ENCODE measurements at places on chromosomes 7 and 10.
A peak's percentile ranks its signal among the peaks of the same experiment; 100 is the strongest.

- DNase-seq = no peak
These were observed 63.2 kb downstream of the NHLRC2 start for GRCh38 chr10:113917636-113918035.

GRCh38 chr10:50621968-50622705 lies 1.6 kb downstream of the SGMS1 start:
- peak; percentile 51 for DNase-seq

GRCh38 chr10:112721080-112721698 lies 228.9 kb upstream of the TCF7L2 start:
- DNase-seq = no peak

- DNase-seq = no peak
These were observed 10.8 kb upstream of the RAMP3 start for GRCh38 chr7:45146531-45147379.

- DNase-seq = no peak
These were observed 97.3 kb downstream of the CDK6 start for GRCh38 chr7:92739091-92739490.

GRCh38 chr7:89312551-89312950 lies 517.0 kb upstream of the TEX47 start:
- DNase-seq = no peak

DNA sequence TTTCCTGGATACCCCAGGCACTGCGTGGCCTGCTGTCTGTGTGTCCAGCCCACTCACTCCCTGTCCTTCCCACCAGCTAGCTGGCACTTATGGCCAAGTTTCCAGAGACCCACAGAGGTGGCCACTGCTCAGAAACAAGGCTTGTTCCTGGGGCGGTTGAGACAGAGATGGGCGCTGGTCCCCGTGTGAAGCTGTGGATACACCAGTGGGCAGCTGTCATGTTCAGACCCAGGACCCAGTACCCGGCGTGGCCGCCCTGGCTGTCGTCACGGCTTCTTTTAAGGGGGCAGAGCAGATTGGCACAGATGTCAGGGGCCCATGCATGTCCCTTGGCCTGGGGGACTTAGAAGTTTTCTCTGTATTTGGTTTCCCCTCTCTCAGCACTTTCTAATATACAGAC lies 36.3 kb downstream of the FOXL3 start:
- no peak for DNase-seq

GRCh38 chr7:29005829-29006228 lies 47.7 kb upstream of the TRIL start:
- no peak for DNase-seq

- DNase-seq = no peak
These were observed 9.4 kb downstream of the HACD1 start for GRCh38 chr10:17607603-17608332.

DNA sequence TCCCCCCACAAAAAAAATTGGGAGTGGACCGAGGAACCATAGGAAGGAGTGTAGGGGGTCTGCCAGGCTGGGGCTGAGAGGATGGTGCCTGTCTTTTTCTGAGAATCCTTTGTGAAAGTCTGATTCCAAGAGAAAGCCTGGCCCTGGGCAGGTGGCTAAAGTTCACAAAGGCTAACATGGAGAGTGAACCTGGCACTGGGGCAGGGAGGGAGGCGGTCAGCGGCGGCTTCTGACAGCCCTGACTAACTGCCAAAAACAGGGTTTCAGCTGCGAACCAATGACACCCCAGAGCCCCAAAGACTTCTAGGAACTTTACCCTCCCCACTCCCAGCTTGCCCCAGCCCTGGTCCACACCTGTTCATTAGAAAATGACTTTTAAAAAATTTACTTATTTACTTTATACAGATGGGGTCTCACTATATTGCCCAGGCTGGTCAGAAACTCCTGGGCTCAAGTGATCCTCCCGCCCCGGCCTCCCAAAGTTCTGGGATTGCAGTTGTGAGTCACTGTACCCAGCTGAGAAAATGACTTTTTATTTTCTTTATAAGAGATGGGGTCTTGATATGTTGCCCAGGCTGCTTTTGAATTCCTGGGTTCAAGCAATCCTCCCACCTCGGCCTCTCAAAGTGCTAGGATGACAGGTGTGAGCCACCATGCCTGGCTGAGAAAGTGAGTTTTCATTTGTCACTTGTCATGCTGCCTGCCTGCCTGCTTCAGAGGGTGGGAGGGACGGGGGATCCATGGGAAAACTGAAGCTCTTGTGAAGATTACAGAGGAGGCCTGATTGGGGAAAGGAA lies 61.0 kb upstream of the DUSP5 start:
- DNase-seq = no peak

- DNase-seq = no peak
These were observed 88.2 kb upstream of the AFAP1L2 start for GRCh38 chr10:114492351-114493037.

- DNase-seq = no peak
These were observed 139.3 kb downstream of the TWIST1 start for GRCh38 chr7:18978108-18978495.

DNA sequence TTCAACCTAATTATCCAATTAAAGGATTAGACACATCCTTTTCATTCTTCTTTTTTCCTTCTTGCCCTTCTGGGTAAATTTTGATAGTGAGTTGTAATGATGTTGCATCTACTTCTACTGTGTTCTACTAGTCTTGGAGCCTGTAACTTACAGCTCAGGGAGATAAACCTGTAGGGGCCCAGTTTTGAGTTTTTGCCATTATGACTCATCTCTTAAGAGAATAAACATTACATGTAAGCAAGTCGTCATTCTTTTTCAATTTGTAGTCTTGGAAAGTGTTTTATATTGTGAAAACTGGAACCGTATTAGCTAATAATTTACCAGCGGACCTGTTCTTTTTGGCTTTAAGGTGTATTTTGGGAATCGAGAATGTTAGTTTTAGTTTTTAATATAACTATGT lies 89.7 kb upstream of the RPA3 start:
- no peak for DNase-seq

- no peak for DNase-seq
These were observed 76.9 kb upstream of the KMT2C start for GRCh38 chr7:152512706-152513105.

- DNase-seq = no peak
These were observed 591.6 kb downstream of the SDK1 start for GRCh38 chr7:3892686-3893085.

DNA sequence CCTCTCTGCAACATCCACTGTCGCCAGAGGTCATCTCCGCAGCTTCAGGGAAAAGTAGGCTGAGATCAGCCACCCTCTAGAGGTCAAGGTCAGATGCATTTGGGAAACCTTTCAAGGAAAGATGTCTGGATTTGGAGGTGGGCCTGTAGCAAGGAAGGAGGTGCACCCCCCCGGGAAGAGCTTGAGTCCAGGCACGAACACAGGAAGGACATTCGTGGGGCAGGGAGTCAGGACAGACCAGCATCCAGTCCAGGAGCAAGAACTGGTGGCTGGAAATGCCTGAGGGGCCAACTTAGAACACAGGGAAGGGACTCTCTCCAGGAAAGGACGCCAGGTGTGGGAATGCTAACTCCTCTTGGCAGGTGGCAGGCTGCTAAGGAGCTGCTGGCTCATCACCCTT lies 614.1 kb upstream of the MGMT start:
- DNase-seq = no peak

GRCh38 chr7:121351682-121352081 lies 22.9 kb downstream of the WNT16 start:
- DNase-seq = no peak

Data from activated B cell treated with CpG ODN at 0.5 μM for 24 hours (primary cell).